CD4-positive, alpha-beta memory T cell (primary cell): ENCODE measurements at places on chromosomes 2 and 18. TPM values are rescaled to one million over a fixed set of nuclear protein-coding genes. Genes with fewer than 3 reads are reported as not detected.
A peak's percentile ranks its signal among the peaks of the same experiment; 100 is the strongest.

The DYSF gene
- 0.49 TPM for total RNA-seq

The SPDYA gene
- total RNA-seq, result 4.9 TPM

The STPG4 gene
- 0.72 TPM for total RNA-seq

The UCN gene
- total RNA-seq, result 5.1 TPM

The PLCL1 gene
- total RNA-seq, result 16.9 TPM

The RMDN2 gene
- 3.3 TPM for total RNA-seq

The CYP26B1 gene
- total RNA-seq, result not detected

The FOXD4L1 gene
- total RNA-seq, result 0.52 TPM

The CCT4 gene
- total RNA-seq, result 91.0 TPM

The WIPF1 gene
- 484 TPM for total RNA-seq

The CAPG gene
- total RNA-seq, result 38.5 TPM

The PTPRN gene
- not detected for total RNA-seq

The B3GNT7 gene
- total RNA-seq, result not detected

The PRADC1 gene
- total RNA-seq, result 7.4 TPM

The EFHD1 gene
- total RNA-seq, result 1.4 TPM

- no peak for DNase-seq
Observed at GRCh38 chr18:11671156-11671555, 17.9 kb upstream of the GNAL start.

- DNase-seq, result no peak
Observed at GRCh38 chr2:11357428-11357972, 13.1 kb upstream of the ROCK2 start.

GRCh38 chr2:78766459-78766858 lies 259.0 kb upstream of the REG3G start:
- DNase-seq, result no peak

- no peak for DNase-seq
Observed at GRCh38 chr2:154375579-154375931, 322.9 kb upstream of the KCNJ3 start.

DNA sequence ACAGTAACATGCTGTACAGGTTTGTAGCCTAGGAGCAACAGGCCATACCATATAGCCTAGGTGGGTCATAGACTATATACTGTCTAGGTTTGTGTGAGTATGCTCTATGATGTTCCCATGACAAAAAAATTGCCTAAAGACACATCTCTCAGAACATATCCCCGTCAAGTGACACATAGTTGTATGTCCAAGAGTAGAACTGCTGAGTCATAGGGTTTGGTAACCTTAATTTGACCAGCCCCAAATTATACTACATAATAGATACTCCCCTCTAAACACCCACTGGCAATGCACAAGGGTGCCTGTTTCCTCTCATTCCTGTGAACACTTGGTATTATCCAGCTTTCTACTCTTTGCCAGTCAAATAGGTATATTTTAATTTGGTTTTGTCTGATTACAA lies 161.6 kb downstream of the LCLAT1 start:
- DNase-seq, result no peak

DNA sequence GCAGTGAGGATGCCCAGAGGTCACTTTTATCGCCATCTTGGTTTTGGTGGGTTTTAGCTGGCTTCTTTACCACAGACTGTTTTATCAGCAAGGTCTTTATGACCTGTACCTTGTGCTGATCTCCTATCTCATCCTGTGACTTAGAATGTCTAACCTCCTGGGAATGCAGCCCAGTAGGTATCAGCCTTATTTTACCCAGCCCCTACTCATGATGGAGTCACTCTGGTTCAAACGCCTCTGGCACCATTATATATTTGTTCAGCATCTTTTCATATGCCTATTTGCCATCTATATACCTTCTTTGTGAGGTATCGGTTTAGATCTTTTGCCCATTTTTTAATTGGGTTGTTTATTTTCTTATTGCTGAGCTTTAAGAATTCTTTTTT lies 7.2 kb upstream of the CCNT2 start:
- DNase-seq, result no peak

GRCh38 chr2:67145851-67146250 lies 251.3 kb upstream of the ETAA1 start:
- DNase-seq, result no peak

- no peak for DNase-seq
Observed at GRCh38 chr2:238565031-238565430, 138.3 kb downstream of the ASB1 start.

DNA sequence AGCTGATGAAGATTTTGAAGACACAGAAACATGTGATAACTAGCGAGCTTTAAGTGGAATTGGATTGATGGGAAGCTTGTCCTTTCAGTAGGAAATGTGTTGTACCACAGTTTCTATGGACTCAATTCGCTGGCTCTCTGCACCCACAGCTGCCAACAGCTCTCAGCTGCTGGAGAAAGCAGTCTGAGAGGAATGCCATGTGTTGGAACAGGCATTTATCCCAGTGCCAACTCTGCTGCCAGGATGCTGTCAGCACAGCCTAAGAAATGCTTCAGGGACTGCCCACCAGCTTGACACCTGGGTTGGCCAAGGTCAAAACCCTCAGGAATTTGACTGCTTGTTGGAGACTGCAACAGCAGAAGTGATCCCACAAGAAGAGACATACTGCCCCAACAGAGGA lies 193.0 kb upstream of the THSD7B start:
- DNase-seq, result no peak

DNA sequence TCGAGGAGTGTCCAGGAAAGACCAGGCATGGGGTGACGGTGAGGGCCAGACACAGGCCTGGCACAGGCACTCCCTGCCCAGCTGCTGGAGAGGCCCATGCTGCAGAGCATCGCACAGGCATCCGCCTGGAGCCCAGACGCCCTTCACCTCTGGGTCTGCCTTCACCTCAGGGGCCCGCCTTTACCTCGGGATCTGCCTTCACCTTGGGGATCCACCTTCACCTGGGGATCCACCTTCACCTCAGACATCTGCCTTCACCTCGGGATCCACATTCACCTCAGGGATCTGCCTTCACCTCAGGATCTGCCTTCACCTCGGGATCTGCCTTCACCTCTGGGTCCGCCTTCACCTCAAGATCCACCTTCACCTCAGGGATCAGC lies 7.7 kb downstream of the KIF1A start:
- no peak for DNase-seq

- DNase-seq, result no peak
Observed at GRCh38 chr2:7956126-7956689, 725.6 kb upstream of the ID2 start.

- no peak for DNase-seq
Observed at GRCh38 chr2:46340740-46341420, 43.7 kb downstream of the EPAS1 start.

- peak; percentile 64 for DNase-seq
Observed at GRCh38 chr18:32049393-32050171, 31.0 kb downstream of the RNF125 start.

DNA sequence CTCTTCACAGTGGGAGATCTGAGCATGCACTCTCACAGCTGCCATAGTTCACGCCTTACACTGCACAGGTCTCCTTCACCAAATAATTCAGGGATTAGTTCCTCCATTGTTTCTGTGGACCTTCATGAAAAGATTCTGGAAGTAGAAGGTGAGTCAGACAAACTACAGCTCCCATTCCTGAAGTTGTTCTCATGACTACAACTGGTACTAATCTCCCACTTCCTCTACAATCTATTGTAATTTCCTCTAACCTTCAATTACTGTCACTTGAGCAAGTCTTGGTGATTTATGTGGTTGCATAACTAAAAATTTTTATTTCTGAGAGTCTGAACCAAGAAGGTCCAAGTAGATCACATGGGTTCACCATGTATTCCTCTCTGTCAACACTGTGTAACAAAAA lies 128.7 kb downstream of the XIRP2 start:
- no peak for DNase-seq

GRCh38 chr2:180524499-180524898 lies 455.9 kb upstream of the UBE2E3 start:
- no peak for DNase-seq

DNA sequence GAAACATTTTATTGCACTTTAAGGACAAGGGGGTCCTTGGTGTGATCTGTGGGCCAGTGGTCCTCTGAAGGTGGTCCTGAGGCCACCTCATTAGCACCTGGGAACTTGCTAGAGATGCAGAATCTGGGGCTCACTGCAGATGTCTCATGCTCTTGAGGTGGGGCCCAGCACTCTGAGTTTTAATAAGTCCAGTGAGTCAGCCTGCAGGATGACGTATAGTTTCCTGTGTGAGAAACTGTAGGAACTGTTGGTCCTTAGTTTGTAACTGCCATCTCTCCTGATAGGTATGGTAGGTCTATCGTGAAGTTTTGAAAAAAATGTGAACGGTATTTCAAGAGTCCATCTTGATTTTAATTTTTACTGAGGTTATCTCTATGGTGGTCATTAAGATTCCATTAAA lies 2.8 kb downstream of the TRPM8 start:
- no peak for DNase-seq

GRCh38 chr2:141316606-141317005 lies 814.2 kb downstream of the LRP1B start:
- DNase-seq, result no peak

DNA sequence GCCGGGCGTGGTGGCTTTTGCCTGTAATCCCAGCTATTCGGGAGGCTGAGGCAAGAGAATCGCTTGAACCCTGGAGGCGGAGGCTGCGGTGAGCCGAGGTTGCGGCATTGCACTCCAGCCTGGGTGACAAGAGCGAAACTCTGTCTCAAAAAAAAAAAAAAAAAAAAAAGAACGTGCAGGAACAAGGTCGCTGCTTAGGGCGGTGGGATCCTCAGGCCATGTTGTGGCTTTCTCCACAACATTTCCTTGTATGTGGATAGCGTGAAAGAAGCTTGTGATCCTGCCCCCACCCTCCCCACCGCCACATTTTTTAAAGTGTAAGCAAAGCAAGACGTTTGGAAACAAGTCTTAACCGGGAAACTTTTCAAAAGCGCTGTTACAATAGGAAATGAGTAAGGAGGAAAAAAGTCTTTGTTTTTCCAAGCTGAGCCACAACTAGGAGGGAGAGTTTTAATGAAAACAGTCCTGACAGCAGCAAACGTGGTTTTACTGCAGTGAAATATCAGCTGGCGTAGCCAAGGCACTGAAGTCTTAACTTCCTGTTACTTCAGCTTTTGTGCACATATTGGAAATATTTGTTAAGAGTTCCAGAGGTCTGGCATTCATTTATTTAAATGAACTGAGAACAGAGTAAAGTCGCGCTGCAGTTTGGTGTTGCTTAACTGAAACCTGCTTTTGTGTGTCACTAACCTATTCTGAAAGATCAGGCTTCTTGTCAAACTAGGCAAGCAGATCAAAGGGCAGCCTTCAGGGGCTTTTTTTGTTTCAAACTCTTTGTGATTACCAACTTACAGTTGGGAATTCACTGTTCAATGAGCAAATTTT lies 3.8 kb downstream of the TGIF1 start:
- peak; percentile 47 for DNase-seq

DNA sequence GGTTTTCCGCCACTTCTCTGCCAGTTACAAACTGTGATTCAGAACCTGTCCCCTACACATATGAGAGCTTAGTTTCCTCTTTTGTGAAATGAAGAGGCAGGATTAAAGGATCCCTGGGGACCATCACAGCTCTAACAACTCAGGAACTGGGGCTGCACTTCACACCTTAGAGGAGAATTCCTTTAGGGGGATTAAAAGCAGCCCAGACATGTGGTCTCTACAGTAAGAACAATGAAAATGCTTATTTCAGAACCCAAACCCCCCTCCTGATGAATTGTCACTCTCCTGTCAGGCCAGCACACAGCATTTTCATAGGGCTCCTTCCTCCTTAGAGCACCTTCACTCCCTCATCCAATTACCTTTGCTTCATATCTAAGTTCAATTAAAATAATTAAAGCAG lies 101.5 kb upstream of the NEDD4L start:
- no peak for DNase-seq

DNA sequence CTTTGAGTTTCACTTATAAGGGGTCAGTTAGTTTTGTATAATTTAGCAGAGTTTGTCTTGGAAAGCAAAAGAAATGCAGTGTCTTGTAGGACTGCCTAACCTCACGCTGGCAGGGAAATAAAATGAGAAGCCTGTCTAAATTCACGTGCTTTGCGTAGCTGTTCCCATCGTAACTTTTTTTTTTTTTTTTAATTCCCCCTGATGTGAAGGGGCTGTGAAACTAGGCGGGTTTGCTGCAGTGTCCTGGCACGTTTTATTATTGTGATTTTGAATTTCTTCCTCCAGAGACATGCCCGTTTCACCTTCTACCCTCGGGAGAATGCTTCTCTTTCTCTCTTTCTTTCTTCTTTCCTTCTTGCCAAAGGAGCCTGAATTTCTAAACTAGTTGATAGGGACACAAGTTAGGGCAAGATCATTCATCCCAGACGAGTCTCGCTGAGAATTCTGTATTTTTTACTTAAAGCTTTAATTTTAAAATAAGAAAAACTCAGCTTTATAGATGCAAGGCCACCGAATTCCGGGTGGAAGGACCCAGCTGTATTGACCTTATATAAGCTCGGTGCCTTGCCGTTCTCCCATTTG lies 2.3 kb downstream of the MEIS1 start:
- no peak for DNase-seq

DNA sequence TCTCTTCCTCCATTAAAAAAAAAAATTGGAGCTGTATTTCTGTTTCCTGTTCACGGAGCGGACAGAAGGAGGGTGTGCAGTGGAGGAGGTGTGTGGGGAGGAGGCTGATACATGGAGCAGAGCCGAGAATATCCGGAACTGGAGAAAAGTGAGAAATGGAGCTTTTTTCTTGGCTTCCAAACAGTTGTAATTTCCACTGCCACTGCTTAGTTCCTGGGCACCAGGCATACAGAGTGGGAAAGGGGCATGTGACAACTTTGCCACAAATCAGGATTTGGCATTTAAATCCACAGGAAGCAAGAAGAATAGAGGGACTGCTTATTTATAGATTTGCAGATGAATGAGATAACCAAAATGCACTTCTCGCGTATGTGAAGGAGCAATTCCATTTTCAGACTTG lies 71.2 kb downstream of the BCL11A start:
- DNase-seq, result no peak

GRCh38 chr2:127196998-127197397 lies 23.1 kb downstream of the CYP27C1 start:
- no peak for DNase-seq

GRCh38 chr2:43180897-43181296 lies 45.5 kb downstream of the ZFP36L2 start:
- DNase-seq, result no peak

- no peak for DNase-seq
Observed at GRCh38 chr2:59032499-59032898, 791.4 kb upstream of the FANCL start.

DNA sequence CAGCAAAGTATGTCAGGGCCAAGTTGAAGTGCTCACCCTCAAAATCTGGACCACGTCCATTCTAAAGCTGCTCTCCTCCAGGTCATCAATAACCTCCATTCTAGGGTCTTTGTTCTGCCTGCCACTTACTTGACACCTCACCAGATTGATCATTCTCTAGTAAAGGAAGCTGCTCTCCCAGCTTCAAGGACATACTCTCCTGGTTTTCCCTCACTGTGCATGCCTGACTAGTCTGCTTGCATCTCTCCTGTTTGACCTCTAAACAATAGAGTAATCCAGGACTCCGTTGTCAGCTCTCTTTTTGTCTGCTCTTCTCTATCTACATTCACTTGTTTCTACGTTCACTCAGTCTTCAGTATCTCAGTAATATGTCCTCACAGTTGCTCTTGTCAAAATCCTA lies 59.1 kb downstream of the FRZB start:
- no peak for DNase-seq
